ENCODE measurements at places on chromosomes 3 and 15. TPM values are rescaled to one million over a fixed set of nuclear protein-coding genes. Genes with fewer than 3 reads are reported as not detected.
A peak's percentile ranks its signal among the peaks of the same experiment; 100 is the strongest.

DNA sequence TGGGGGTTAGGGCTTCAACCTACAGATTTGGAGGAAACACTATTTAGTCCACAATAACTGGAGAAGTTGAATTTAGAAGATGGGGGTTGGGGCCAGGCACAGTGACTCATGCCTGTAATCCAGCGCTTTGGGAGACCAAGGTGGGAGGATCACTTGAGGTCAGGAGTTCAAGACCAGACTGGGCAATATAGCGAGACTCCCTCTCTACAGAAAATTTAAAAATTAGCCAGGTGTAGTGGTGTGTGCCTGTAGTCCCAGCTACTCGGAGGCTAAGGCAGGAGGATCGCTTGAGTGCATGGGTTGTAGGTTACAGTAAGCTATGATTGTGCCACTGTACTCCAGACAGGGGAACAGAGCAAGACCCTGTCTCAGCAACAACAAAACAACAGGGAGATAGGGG is 5.0 kb upstream of the DYNLT2B start:
- DNase-seq = no peak

- DNase-seq = peak; percentile 14
Observed at GRCh38 chr3:52429779-52430415, 15.0 kb downstream of the SEMA3G start.

DNA sequence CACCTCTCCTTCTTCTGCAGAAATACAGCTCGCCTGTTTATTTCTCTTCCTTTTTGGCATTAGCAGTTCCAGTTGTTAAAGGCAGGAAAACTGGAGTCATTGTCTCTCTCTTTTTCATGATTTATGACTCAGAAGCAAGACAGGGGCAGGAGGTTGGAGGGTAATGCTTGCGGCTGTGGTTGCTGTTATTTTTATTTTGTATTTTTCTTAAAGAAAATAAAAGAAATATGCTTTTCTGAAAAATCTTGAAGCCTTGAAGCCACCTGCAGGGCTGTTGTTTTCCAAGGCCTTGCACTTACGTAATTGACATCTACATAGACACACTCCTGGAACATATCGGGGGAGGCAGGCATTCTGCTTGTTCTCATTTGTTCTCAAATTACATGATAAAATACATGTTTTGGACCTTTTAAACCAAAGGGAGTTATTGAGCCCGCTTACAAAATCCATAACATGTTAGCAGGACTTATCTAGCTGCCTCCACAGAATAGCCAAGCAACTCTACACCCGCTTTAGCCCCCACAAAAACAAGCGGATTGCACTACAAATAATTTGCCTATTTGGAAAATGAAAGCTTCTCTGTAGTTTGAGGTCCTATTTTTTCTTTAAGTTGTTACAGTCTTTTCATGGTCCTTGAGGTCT is 1004.6 kb upstream of the NR2F2 start:
- DNase-seq = peak; percentile 69

GRCh38 chr3:45105855-45106671 is 40.1 kb downstream of the CDCP1 start:
- DNase-seq = no peak

GRCh38 chr15:68733666-68734065 is 87.0 kb downstream of the ANP32A start:
- DNase-seq = no peak

DNA sequence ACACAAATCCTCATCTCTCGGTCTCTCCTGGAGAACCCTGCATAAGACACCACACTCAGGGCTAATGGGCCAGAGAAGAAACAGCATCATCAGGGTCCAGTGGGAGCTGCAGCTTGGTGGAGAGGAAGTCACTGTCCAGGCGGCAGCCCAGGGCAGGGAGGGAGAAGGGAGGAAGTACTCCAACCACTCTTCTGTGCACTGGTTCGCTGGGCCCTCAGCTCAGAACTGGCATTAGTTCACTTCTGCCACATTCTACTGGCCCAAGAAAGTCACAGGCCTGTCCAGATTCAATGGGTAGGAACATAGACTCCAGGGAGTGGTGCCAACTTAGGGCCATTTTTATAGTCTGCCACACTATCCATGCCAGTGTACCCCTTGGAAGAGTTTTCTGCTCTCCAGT is 169.0 kb downstream of the ABHD5 start:
- no peak for DNase-seq

DNA sequence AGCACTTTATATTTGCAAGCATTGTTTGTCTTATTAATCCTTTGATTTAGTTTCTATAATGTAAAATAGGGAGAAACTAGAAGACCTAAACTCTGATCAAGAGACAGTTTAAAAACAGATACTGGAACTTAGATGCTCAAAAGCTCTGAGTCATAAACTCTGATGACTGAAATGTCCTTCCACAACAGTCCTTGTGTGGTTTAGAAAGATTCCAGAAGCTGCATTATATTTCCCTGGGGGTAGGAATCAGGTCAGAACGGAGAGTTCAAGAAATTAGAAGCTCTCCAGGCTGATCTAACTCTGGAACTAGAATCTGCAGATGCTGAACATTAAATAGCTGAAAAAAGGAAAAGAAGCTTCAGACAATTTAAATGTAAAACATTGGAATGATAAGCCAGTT is 18.3 kb upstream of the ONECUT1 start:
- no peak for DNase-seq

DNA sequence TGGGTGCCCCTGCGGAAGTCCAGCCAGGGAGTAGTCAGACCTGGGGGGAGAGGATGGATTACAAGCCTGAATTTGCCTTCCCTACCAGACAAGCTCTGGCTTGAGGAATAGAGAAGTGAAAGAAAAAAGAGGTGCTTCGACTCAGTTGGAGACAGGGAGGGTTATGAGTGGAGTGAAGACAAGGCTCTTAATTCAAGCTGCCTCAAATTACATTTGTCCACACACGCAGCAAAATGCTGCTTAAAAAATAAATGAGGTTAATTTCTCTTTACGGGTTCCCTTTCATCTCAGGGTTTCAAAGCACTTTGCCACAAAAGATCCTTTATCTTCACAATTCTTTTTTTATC is 49.0 kb upstream of the SLC4A7 start:
- no peak for DNase-seq

DNA sequence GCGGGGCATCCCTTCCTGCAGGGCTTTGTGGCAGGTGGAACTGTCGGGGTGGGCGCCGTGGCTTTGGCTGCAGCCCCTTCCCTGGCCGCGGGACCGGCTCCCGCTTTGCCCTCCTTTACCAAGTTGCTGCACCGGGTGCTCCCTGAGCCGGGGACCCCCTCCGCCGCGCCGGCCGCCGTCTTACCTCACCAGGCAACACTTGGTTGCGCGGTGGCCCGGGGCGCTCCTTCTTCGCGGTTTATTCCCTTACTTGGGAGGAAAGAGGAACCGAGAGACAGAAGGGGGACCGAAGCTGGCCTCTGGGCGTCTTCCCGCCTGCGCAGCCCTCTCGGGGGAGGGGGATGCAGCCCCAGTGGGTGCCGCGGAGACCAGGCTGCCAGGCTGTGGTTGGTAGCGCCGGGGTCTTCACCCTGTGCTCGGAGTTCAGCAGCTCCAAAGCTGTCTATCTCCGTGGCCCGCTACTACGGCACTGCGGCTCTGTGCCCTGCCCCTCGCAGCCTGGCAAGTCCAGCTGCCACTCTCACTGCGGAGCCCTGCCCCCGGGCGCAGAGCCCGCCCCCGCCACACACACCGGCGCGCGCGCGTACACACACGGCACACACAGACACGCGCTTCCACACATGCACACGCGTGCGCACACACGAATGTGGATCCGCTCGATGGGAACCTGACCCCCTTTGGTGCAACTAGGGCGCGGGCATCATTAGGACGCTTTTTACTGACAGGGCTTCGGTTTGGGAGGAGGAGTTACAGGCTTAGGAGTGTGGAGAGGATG is at the start of gene DGKG:
DGKG (minus strand) TSS at position 473 of the 775 bp plus-strand sequence. CDS start 41,775 bp downstream, outside the sequence.
- DNase-seq = no peak

GRCh38 chr3:145224886-145225285 is 936.1 kb downstream of the PLOD2 start:
- DNase-seq = no peak

- no peak for DNase-seq
Observed at GRCh38 chr3:14000556-14000955, 120.7 kb upstream of the WNT7A start.

GRCh38 chr15:55999658-56000057 is 6.2 kb upstream of the NEDD4 start:
- DNase-seq = no peak

GRCh38 chr3:12327021-12327420 is 38.2 kb downstream of the PPARG start:
- no peak for DNase-seq

- no peak for DNase-seq
Observed at GRCh38 chr3:41716471-41716870, 245.4 kb downstream of the ULK4 start.

- DNase-seq = no peak
Observed at GRCh38 chr3:19931767-19932188, 2.2 kb downstream of the EFHB start.

DNA sequence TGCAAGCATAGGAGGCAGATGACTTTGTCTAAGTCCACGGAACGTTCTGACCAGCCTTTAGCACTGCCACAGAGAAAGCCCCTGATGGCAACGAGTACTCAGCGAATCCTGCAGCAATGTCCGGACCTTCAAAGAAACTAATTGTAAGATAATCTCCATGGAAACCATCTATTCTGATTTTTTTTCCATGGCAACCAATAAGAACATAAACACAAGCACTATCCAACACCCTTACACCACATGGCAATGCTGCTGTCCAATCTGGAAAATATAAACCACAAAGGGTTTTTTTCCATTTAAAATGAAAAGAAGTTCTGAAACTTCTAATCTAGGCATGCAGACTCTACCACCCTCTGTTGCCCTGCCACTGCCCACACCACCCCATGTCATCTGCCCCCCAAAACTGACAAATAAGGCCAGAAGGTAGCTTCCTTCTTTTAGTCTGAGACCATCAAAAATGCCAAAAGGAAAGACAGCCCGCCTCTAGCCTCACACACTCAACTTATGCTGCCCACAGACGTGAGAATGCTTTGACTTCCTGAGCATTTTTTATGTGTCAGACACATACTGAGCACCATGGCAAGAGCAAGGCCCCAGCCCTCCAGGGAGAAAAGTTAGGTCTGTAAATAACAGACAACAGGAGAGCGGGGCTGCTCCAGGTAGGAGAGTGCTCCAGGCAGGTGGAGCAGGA is 44.5 kb downstream of the POC1A start:
- DNase-seq = no peak

GRCh38 chr3:31559872-31560534 is 27.3 kb downstream of the STT3B start:
- DNase-seq = no peak

DNA sequence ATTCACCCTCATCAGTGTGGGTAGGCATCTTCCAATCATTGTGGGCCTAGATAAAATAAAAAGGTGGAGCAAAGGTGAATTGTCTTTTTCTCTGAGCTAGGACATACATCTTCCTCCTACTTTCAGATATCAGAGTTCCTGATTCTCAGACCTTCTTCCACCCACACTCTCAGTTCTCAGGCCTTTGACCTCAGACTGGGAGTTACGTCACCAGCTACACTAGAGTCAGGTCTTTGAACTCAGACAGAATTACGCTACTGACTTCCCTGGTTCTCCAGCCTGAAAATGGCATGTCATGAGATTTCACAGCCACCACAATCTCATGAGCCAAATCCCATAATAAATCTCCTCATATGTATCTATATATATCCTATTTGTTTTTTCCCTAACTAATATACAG is 39.0 kb downstream of the STRIT1 start:
- DNase-seq = no peak

- no peak for DNase-seq
Observed at GRCh38 chr3:65713016-65713415, 325.7 kb downstream of the MAGI1 start.

GRCh38 chr15:95168951-95169431 is 937.6 kb downstream of the MCTP2 start:
- no peak for DNase-seq

- DNase-seq = no peak
Observed at GRCh38 chr3:111596328-111596727, 1.2 kb upstream of the ZBED2 start.

DNA sequence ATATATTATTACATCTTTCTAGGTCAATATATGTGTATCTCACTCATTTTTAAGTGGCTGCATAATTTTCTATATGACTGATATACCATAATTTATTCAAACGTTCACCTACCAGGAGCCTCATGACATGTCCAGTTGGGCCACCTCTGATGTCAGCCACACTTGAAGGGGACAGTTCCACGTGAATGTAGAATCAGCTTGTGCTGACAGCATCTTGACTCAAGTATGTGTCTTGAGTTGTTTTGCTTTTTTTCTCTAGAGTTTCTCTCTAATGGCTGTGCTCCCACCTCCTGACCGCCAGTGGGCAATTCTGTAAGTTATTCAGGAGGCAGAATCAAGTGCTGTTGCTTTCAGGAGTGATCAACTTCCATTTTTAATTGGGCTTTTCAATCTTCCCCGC is 237.9 kb downstream of the NFKBIZ start:
- no peak for DNase-seq

GRCh38 chr3:32194653-32195052 is 43.8 kb upstream of the CMTM8 start:
- DNase-seq = no peak

DNA sequence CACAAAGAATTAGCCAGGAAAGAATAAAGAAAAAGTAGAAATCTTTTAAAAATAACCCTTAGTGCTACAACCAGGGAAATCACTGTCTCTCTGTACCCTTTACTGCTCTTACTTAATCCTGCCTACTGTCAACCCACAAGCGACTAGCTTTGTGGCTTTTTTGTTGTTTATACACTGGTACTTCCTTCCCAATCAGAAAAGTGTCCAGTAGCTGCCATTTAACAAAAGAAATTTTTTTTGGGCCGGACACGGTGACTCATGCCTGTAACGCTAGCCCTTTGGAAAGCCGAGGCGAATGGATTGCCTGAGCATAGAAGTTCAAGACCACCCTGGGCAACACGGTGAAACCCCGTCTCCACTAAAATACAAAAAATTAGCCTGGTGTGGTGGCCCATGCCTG is 13.8 kb upstream of the FAM219B start:
- DNase-seq = no peak

GRCh38 chr15:65408324-65409035 is 14.3 kb downstream of the IGDCC4 start:
- no peak for DNase-seq

GRCh38 chr15:33675246-33675645 is 293.1 kb upstream of the CHRM5 start:
- no peak for DNase-seq

- no peak for DNase-seq
Observed at GRCh38 chr3:142022381-142022780, 127.0 kb downstream of the TFDP2 start.

- no peak for DNase-seq
Observed at GRCh38 chr3:125310623-125311081, 64.5 kb downstream of the ZNF148 start.

GRCh38 chr3:27729325-27729724 is 7.2 kb upstream of the EOMES start:
- no peak for DNase-seq

Gene CCR2
- not detected for total RNA-seq

Gene ACTR8
- 27.4 TPM for total RNA-seq

Gene SYNM
- total RNA-seq = 6.4 TPM

Gene TSC22D2
- total RNA-seq = 22.4 TPM

Gene LRRC2
- total RNA-seq = 1.0 TPM

Gene GOLGA6L4
- 2.4 TPM for total RNA-seq

Gene PRR20G
- not detected for total RNA-seq

Gene SLC38A3
- 4.1 TPM for total RNA-seq

Gene AQR
- 44.9 TPM for total RNA-seq

Gene GOLGA6D
- not detected for total RNA-seq

Gene CCR8
- total RNA-seq = not detected

Gene EHD4
- 19.9 TPM for total RNA-seq

Measured in uterus (tissue), 4 donors.